ENCODE measurements at places on chromosomes 11 and 22.

GRCh38 chr11:77040401-77040777 is 6.2 kb downstream of the B3GNT6 start:
- no peak for DNase-seq

DNA sequence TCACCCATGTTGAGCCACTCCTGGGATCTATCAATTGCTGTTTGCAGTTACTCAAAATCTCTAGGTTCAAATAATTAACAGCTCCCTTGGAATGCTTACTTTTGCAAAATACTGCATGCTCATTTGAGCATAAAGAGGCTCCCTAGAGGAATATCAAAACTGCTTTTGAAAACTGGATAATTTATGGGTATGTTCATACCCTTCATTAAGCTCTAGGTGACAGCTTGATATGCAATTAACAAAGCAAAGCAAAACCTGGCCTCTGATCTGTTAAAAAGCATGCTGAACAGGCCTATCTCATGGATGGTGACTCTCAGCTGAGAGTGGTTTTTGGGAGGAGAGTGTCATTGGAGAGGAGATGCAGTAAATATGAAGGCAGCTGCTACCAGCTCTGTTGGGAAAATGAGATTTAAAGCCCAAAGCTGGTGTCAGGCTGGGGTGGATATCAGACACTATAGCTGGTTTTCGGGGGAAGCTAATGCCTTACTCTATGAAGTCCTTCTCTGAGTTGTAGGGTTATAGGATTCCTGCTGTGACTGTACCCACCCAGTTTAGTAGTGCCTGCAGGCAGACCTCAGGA is 110.9 kb downstream of the RASSF10 start:
- DNase-seq: no peak

GRCh38 chr11:23021287-23021863 is 161.1 kb upstream of the CCDC179 start:
- DNase-seq: no peak

- peak; percentile 94 for DNase-seq
Observed at GRCh38 chr11:9613830-9614762, 40.6 kb downstream of the WEE1 start.

DNA sequence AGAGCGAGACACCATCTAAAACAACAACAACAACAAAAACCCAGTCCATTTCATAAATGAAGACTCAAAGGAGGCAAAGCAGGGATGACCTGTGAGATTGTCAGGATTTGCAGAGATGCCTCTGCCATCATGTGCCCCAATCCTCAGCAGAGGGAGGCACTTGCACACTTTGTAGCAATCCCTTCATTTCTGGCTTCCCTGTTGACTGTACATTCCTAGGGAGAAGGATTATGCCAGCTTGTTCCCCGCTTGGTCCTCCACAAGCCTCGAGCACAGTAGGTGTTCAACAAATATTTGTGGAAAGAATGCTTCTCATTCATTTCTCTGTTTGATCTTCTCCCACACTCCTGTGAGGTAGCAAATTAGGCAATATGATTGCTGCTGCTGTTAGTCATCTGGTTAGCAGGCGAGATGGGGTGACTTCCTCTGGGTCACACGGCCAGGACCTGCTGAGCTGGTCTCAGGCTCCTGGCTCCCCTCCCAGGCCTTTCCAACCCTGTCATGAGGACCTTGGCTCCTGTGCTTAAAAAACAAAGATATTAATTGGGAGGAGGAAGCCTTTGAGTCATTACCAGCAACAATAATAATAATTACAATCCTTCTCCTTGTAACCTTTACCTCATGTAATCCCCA is 34.1 kb downstream of the LIF start:
- DNase-seq: peak; percentile 33

DNA sequence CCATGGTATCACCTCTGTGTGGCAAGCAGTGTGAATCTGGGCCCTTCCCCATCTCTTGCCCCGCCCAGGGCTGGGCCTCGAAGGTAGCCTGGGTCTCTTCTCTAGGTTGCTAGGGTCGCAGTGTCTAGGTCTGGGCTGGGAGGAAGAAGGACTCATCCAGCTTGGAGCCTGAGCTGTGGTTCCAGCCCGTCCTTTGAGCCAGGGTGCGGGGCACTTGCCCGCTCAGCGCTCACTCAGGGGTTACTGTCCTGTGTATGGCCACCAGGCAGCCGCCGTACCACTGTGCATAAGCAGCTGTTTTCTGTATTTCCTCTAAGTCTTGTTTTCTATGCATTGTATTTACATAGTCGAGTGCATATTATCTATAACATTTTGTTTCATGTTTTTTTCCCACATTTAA is 160.9 kb downstream of the TBC1D22A start:
- no peak for DNase-seq

GRCh38 chr11:95792200-95792599 is 1.9 kb downstream of the CEP57 start:
- DNase-seq: no peak

DNA sequence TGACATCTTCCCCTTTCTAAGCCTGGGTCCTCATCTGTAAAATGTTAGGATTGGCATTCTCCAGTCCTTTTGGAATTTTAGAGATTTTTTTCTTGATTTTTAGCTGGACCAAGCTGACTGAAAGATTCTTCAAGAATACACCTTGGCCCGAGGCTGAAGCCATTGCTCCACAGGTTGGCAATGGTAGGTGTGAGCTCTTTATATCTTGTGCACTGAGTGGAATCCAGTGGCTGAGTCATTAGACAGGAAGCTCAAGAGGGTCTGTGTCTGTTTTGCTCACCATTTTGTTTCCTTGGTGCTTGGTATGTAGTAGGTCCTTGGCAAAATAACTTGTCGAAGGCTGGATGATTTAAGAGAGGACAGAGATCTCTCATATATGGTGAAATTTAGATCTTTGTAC is 6.2 kb downstream of the EIF3L start:
- no peak for DNase-seq

DNA sequence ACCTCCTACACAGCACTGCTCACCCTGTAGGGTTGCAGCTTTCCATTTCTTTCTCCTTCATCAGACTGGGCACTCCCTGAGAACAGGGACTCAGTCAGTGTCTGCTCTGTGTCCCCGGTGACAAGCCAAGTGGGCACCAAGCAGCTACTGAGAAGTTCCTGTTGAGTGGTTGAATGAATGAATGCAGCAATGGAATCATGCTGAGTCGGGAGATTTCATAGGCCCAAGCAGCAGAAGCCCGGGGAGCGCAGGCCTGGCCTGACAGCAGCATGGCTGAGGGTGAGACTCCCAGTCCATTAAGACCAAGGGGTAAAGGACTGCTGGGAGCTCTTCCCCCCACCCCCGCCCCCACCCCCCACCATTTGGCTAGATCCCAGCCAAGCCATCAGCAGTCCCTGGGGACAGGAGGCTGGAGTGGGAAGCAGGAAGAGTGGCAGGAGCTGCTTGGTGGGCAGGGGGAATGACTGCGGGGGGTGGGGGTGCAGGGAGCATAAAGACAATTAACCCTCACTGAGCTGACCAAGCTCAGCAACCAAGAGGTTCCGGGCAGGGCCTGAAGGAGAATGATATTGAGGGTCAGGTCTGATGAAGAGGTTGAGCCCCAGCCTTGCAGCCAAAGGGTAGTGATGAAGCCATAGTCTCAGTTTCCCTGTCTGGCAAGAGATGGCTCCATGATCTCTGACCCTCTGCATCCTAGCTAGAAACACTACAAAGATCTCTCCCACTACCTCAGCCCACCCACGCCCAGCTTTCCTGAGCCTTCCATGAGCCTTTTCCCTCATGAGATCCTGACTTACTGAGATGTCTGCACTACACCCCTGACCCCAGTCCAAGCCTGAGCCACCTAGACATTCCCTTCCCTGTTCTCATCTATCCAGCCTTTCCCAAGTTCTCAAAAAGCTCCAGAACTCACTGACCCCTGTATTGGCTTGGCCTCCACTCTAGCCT is 2.8 kb downstream of the PDE2A start:
- DNase-seq: no peak

GRCh38 chr22:34390400-34390799 is 470.1 kb upstream of the LARGE1 start:
- DNase-seq: no peak

DNA sequence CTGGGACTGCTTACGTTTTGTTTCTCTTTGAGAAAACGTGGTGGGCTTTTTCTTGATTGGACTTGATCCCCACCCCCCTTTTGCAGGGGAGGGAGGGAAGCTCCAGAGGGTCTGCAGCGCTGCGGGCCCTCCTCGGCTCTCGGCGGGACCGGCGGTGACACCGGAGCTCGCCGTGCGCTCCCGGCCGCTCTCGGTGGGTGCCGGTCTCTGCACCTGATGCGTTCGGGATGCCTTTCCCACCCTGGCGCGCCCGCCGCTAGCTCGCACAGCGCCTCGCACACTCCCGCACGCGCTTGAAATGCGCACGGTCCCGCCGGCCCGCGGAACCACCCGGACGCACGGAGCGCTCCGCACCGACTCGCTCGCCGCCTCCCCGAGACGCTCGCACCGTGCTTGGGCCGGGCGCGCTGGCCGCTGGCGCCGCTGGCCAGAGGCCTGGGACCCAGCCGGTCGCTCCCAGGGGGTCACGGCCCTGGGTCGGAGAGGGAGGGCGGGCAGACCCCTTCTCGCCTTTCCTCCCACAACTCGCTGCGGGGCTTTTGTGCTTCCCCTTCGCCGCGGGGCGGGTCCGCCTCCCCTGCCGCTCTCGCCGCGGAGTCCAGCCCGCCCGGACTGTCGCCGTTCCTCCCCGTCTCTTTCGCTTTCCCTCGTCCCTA is 1.0 kb downstream of the ZBTB16 start:
- peak; percentile 36 for DNase-seq

- no peak for DNase-seq
Observed at GRCh38 chr11:12106501-12106900, 3.9 kb upstream of the MICAL2 start.

- DNase-seq: no peak
Observed at GRCh38 chr11:86041975-86042378, 26.9 kb downstream of the PICALM start.

DNA sequence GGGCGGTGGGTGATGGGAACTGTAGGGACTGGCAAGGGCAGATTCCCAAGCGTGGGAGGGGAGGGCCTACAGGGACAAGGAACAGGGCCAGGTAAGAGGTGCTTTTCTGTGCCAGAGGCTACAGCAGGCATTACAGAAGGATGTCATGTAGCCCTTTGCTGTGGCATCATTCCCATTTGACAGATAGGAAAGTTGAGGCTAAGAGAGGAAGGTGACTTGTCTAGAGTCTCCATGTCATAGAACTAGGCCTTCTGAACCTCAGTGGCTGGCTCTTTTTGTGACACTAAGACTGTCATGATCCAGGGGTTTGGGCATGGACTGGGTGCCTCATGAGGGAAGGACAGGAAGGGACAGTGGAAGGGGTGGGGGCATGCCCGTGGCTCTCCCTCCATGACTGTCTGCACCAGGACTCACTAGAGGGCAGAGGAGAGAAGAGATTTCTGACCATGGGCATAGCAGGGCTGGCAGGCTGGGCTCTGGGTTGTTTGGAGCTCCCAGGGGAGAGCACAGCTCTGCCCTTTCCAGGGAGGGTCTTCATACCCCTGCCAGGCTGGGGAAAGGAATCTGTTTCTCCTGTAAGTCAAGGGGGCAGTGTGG is 3.2 kb downstream of the MMP11 start:
- no peak for DNase-seq

GRCh38 chr22:39773976-39774539 is 119.5 kb downstream of the ENTHD1 start:
- DNase-seq: no peak

GRCh38 chr11:73894725-73895335 is 18.0 kb downstream of the PAAF1 start:
- DNase-seq: no peak

DNA sequence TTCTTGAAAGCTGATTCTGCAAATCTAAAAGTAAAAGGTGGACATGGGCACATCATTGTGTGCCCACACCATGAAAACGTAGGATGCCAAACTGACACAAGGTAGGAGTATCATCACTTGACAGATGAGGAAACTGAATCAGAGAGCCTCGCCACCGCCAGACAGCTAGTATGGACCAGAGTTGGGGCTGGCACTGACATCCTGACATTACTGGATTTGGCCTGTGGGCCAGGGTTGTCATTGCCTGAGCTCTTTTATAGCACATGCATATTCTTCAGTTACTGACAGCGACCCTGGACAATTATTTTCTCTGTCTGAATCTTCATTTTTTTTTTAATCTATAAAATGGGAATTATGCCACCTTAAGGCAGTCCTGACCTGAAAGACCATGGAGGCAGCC is 16.5 kb downstream of the USP35 start:
- no peak for DNase-seq

- DNase-seq: no peak
Observed at GRCh38 chr11:35105319-35106079, 33.5 kb upstream of the CD44 start.

DNA sequence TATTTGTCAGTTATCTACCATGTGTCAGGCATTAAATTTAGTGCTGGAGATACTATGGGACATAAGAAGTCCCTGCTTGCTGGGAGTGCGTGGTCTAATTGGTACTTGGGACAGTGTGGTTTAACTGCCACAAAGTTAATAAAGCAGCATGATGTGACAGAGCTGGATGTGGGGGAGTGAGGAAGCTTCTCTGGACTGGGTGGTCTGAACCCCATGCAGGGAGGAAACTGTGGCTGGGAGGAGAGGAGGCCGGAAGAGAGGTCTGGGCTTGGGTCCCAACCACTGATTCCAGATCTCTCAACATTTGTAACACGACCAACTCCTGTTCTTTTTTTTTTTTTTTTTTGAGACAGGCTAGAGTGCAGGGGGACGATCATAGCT is 37.1 kb downstream of the ST3GAL4 start:
- no peak for DNase-seq

DNA sequence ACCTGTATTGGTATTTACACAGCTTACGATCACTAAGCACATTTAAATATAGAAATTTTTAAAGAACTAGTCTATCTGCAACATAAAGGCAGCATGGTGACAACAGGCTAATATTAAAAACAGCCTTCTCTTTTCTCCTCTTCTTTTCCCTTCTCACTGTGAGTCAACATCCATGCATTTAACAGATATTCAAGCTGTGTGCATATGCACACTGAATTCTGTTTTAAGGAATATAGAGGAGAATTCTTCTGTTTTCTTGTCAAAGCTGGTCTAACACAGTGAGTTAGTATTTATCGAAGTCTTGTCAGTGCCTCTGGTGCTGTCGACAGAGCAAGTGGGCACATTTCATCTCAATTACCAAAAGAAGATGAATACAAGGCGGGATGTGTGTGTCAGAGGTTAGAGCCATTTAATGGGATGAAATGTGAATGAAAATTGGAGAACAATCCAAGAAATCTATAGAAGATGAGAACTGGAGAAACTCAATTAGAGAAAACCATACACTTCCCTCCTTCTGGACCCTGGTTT is 282.3 kb downstream of the FAT3 start:
- no peak for DNase-seq

- no peak for DNase-seq
Observed at GRCh38 chr11:92850296-92850826, 119.1 kb upstream of the MTNR1B start.

DNA sequence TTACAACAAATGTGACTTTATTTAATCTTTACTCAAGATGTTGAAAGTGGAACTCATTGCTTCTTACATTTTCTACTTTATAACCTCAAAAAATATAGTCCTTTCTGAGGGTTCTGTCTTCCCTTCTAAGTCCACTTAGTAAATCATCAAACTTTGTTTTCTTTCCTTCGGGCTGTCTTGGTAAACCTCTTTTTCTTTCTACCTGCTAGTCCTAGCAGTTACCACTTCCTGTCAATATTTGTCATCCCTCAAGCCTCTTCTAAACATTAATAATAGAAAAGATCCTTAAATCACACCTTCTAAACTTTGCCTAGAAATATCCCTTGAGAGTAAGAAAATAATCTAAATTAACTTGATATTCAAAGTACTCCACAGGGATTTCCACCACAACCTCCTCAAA is 580.4 kb downstream of the CNTN5 start:
- DNase-seq: no peak

Measured in activated naive CD4-positive, alpha-beta T cell treated with anti-CD3 and anti-CD28 coated beads, Interleukin-2, amount 50 U/mL, for 72 hours (primary cell).